SW 1271 (cell line): ENCODE measurements at places on chromosomes 4 and X.

GRCh38 chrX:40496728-40497127 lies 84.0 kb upstream of the ATP6AP2 start:
- DNase-seq: no peak

DNA sequence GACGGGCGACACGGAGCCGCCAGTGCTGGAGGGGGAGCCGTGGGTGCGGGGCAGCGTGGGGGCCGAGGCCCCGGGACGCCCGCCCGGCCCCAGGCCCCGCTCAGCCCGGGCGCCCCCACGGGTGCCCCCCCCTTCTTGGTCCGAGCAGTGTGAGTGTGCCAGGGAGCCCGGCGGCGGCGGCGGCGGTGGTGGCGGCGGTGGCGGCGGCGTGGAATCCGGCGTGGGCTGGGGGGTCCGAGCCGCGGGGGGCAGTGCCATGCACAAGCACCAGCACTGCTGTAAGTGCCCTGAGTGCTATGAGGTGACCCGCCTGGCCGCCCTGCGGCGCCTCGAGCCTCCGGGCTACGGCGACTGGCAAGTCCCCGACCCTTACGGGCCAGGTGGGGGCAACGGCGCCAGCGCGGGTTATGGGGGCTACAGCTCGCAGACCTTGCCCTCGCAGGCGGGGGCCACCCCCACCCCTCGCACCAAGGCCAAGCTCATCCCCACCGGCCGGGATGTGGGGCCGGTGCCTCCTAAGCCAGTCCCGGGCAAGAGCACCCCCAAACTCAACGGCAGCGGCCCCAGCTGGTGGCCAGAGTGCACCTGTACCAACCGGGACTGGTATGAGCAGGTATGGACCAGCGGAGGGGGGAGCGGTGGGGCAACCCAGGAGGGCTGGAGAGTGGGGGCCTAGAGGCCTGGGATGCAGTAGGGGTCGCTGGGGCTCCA lies 466 bp downstream of the DLG3 start:
- no peak for DNase-seq

DNA sequence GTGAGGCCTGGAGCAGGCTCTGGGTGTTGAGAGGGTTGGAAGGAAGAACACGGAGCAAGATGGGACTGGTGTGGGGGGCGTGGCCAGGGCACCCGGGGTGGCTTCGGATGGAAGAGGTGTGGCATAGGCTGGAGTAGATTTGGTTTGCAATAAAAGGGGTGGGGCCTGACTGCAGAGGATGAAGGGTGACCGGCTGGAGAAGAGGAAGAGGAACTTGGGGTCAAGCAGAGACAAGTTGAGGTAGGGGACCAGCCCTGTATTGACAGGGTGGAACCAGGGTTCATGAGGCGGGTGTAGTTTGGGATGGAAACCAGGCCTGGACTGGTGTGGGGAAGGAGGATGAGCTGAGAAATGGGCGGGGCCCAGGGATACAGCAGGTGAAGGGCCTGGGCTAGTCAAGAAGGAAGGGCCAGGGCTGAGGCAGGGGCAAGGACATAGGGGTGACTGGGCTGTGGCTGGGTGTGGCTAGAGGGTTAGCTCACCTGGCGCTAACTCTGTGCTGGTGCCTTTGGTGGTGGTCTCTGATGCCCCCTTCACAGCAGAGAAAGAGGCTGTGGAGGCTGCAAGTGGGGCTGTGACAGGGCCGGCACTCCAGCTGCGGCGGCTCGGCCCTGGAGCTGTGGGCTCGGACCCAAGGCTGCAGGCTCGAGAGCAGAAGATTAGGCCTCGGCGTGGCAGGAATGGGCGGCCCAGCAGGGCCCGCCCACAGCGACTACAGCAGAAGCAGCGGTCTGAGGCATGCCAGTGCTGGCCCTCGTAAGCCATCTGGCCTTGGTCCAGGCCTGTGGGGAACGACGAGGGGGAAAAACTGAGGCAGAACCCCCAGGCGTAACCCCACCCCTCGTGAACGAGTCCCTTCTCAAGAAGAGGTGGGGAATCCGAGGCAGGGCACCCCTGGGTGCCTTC lies 5.0 kb downstream of the PLP2 start:
- no peak for DNase-seq

- DNase-seq: no peak
These were observed 63.9 kb downstream of the TRAPPC11 start for GRCh38 chr4:183722731-183723560.

GRCh38 chr4:149280806-149281205 lies 534.8 kb downstream of the IQCM start:
- DNase-seq: no peak

- no peak for DNase-seq
These were observed 3.4 kb downstream of the SPATA4 start for GRCh38 chr4:176191974-176192373.

- DNase-seq: no peak
These were observed 40.1 kb downstream of the BTC start for GRCh38 chr4:74754218-74754617.

- no peak for DNase-seq
These were observed 24.8 kb downstream of the DKK2 start for GRCh38 chr4:107011312-107011711.

DNA sequence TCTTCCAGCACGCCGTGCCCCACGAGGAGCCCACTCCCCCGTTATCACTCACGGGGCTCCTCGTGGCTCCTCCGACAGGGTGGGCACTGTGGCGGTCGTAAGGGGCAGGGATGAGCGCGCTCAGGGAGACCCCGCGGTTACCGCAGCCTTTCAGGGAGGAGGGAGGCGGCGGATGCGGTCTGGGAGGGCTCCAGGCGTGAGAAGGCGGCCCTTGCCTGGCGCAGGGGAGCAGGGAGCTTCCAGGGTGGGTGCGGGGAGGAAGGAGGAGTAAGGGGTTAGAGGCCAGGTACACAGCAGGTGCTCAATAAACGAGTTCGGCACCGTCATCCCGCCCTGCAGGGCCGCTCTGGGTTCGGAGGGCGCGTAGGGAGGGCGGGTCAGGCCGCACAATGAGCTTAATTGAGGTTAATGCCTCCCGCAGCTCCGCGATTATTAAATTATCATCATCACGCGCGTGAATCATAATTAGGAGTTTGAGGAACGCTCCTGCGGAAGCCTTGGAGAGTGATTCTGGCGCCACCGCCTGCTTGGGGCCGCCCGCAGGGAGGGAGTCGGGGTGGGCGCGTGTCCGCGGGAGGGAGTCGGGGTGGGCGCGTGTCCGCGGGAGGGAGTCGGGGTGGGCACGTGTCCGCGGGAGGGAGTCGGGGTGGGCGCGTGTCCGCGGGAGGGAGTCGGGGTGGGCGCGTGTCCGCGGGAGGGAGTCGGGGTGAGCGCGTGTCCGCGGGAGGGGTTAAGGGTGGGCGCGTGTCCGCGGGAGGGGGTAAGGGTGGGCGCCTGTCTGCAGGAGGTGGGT lies 7.6 kb upstream of the NKX1-1 start:
- DNase-seq: no peak

DNA sequence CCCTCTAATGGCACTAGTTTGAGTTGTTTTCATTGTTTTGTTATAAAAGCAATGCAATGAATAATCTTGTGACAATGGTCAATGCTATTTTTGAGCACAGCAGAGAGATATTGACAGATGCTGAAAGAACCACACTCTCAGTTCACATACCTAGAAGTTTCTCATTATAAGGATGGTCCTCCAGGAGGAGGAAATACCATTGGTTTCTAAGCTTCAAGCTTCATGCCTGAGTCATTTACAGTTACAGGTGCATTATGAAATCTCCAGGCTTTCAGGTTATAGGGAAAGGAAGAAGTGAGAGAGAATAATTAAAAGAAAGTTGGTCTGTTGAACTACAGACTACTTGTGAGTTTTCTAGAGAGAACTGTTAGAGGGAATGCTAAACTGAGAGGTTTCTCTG lies 75.3 kb downstream of the PWWP3B start:
- DNase-seq: no peak

- DNase-seq: no peak
These were observed 47.3 kb downstream of the KCNIP4 start for GRCh38 chr4:21901281-21901680.

DNA sequence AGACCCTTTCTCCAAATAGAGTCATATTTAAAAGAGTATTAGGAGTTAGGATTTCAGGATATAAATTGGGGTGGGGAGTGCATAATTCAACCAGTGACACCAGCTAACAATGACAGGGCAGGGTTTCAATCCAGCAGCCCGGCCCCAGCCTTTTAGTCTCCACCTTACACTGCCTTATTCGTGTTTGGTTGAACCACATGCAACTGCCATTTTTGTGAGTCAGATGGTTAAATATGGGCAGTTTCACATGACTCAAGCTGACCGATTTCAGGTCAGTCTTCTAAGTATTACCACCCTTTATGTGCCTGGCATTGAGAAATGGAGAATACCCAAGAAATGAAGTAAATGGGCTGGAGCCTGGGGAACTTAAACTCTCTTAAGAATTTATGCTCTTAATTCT lies 102.8 kb downstream of the STOX2 start:
- no peak for DNase-seq

GRCh38 chrX:103688946-103689345 lies 2.4 kb upstream of the MORF4L2 start:
- peak; percentile 20 for DNase-seq

DNA sequence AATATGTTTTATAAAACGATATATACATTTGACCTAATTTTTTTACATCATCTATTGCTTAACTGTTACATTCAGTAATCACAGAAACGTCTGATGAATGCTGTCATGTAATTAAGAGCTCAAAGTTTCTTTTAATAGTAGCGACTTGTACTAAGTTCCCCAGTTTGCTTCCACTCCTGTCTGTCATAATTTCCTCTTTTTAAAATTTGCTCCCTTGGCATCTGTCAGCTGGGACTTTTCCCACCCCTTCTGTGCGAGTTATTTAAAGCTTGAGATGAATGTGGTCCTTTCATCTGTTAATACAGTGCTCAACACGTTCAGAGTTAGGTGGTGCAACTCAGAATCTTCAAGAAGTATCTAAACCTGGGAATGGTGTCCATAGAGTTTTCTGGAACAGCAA lies 1.2 kb downstream of the RAP1GDS1 start:
- no peak for DNase-seq

DNA sequence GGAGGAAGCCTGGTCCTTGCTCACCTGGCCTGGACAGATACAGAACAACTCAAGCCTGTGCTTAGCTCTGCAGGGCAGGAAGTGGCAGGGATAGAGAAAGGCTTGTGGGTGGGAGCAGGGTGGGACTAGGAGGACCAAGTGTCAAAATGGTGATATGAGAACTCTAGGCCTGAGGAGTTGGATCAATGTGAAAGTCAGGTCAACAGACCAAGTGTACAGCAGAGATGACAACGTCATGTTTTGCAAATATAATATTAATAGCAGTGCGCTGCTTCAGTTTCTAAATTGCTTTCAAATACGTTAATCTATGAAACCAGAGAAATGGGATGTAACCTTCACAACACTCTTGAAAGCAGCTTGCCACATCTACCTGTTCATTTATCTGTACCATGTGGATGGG lies 114.2 kb upstream of the MAP3K15 start:
- no peak for DNase-seq

GRCh38 chrX:112786076-112786475 lies 54.6 kb downstream of the AMOT start:
- DNase-seq: no peak

DNA sequence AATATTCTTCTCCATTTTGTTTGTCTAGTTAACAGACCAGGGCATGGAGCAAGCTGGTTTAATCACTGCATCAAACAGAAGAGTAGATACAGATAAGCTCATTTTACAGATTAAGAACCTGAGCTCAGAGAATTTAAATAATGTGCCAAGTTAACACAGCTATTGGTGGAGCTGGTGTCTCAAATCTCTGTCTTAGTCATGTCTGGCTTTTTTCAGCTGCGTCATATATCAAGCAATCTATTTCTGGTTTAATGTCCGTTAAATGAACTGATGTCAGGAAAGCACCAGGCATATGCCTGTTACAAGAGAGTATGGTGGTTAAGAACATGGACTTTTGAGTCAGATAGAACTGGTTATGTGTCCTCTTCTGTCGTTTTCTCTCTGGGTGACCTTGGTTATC lies 79.8 kb upstream of the ADGRA3 start:
- no peak for DNase-seq

- no peak for DNase-seq
These were observed 4.2 kb downstream of the PRDM8 start for GRCh38 chr4:80201252-80202151.

DNA sequence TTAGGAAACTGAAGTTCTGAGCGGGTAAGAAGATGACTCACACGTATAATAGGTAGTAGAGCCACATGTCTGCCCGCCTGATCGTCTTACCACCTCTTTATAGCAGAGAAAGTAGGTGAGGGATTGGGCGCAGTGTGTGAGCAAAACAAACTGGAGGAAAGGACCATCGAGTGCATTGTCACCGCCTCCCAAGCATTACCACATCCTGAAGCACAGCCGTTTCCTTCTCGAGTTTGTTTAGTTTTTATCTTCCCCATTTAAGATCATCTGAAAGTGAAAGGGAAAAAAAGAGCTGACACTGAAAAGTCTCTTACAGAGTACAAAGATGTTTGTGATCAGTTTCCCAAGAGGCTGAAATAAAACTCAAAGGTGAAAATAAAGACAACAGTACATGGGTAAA lies 14.8 kb downstream of the PDK3 start:
- no peak for DNase-seq

DNA sequence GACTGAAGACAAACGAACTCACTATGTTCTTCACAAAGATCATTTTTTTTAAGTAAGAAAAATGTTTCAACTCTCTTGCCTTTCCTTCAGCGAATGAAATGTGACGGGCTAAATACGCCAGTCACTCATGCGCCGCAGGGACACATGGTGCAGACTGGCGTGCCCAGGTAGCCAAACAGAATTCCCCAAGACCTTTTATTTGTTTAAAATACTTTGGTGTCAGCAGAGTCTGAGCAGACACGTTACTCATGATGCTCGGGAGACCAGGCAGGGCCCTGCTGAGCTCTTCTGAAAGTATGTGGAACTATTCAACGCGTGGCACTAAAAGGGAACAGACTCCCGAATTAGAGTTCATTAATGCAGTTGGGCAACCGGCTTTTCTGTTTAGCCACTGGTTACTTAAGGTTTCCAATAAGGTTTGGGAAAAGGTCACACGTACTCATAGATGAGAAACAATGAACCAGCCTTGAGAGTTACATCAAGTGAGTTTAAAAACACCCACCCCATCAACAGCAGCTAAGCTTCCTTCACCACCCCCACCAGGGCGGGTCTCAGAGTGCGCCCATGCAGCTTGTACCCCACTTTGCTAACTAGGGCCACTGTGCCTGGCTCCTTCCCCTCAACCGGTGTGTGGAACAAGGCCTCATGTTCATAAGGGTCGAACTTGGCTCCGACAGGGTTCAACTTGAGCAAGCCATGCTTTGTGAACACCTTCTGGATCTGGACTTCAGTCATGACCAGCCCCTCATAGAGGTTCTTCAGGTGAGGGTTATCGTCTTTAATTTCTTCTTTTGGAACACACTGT lies 7.3 kb downstream of the GRPEL1 start:
- DNase-seq: no peak

DNA sequence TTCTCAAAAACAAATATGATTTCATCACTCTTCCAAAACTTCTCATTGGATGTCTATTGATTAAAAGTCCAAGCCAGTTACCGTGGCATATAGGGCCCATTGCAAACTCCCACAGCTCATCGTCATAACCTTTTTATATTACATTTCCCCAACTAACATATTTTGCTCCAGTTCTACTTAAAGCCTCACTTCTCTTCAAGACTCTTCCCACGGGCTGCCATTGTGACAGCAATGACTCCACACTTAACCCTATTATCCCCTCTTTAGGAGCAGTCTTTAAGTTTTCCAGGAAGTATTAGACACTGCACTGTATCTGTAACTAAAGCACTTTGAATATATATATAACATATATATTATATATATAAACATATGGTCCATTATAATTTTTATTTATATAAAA lies 44.5 kb downstream of the DTHD1 start:
- DNase-seq: no peak

GRCh38 chr4:174394915-174395314 lies 111.2 kb downstream of the CEP44 start:
- DNase-seq: no peak

- no peak for DNase-seq
These were observed 134.6 kb upstream of the NPY2R start for GRCh38 chr4:155073852-155074251.
